ENCODE measurements at places on chromosomes 5 and 9. TPM values are rescaled to one million over a fixed set of nuclear protein-coding genes. Genes with fewer than 3 reads are reported as not detected.
A peak's percentile ranks its signal among the peaks of the same experiment; 100 is the strongest.

GRCh38 chr5:74162524-74162923 lies 478.0 kb downstream of the ENC1 start:
- DNase-seq: no peak

Gene PRR16
- total RNA-seq: 4.4 TPM

Gene GRXCR2
- total RNA-seq: not detected

- no peak for DNase-seq
These were observed 53.8 kb upstream of the PSD2 start for GRCh38 chr5:139741823-139742172.

GRCh38 chr5:120314191-120314590 lies 149.9 kb upstream of the PRR16 start:
- DNase-seq: peak; percentile 40

Gene MBLAC2
- 6.4 TPM for total RNA-seq

Data from fibroblast of the aortic adventitia (primary cell).